ENCODE measurements at places on chromosomes 13 and 19.
A peak's percentile ranks its signal among the peaks of the same experiment; 100 is the strongest.

- DNase-seq = no peak
These were observed 1.0 kb downstream of the AXL start for GRCh38 chr19:41219924-41220567.

- no peak for DNase-seq
These were observed 1.1 kb upstream of the MRPL34 start for GRCh38 chr19:17304386-17305215.

DNA sequence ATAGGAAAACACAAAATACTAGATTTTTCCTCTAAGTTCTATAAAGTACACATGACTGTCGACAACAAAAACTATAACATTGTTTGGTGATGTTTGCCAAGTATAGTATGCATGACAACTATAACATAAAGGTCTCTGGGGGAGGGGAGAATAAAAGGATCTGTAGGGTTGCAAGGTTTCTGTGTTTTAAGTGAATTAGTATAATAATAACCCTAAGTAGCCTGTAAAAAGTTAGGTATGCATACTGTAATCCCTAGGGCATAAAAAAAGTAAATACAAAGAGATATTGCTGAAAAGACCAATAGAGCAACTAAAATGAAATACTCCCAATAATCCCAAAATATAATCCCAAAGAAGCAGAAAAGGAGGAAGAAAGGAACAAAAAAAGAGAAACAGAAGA, 14.6 kb downstream of the MYCBP2 start:
- no peak for DNase-seq

DNA sequence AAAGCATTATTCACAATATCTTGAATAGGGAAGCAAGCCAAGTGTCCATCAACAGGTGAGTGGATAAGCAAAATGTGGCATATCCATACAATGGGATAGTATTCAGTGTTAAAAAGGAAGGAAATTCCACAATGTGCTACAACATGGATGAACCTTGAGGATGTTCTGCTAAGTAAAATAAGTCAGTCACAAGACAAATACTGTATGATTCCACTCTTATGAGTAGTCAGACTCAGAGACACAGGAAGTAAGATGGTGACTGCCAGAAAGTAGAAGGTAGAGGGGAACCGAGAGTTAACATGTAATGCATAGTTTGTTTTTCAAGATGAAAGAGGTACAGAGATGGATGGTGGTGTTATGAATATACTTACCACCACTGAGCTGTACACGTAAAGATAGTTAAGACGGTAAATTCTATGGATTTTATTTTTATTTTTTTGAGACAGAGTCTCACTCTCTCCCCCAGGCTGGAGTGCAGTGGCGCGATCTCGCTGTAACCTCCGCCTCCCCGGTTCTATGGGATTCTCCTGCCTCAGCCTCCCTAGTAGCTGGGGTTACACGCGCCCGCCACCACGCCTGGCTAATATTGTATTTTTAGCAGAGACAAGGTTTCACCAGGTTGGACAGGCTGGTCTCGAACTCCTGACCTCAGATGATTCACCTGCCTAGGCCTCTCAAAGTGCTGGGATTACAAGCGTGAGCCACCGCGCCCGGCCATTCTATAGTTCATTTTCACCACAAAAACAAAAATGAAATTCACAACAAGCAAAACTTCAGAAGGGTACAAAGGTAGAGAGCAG, 1.0 kb upstream of the CHAMP1 start:
- DNase-seq = peak; percentile 18

DNA sequence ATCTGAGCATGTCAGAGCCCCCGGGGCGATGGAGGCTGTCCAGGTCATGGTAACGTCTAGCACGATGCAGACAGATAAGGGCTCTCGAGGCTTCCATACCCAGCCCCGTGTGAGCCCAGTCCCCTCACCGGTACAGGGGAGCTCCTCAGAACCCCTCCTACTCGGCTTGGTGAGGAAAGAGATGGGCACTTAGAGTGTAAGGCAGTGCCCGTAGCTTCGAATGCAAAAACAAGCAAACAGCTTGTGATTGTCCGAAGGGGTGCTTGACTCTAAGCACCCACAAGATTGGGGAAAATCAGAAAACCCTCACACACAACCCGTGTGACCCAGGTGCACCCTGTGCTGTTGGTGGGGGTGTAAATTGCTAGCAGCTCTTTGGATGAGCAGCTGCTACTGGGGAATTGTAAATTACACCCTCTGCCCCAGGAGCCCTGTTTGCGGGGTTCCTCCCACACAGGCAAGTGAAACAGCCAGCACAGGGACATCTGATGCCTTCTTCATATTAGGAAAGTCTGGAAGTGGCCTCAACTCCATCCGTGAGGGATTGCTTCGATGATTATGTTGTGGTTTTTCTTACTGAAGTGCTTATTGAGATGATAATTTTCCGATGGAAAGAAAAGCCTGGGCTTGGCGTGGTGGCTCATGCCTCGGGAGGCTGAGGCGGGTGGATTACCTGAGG, 918 bp upstream of the PSPN start:
- no peak for DNase-seq

DNA sequence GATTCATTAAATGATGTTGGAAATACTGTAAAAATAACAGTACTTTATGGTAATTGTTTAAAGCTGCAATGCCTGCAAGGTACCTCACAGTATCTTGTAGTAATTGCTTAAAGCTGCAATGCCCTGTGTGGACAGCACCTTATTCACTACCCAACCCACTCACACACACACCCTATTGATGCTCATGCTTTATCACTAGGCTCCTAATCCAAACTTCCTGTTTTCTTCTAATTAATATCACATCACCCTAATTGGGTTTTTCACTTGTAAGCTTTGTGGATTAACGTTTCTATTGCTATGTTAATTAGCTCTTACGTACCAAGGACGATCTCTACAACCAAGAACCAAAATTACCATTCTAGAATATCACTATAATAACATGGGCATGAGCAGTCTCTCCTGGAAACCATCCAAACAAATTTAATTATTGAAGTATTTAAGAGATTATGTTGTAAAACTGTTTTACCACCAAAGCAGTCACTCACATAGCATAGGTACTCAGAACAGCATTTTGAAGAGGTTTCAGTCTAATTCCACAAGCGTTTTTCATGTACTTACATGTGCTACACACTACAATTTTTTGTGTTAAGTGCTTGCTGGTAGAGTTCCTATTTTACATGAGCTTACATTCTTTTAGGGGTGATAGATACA, 303.8 kb downstream of the PCDH9 start:
- no peak for DNase-seq

GRCh38 chr13:79912403-79912802, 428.5 kb downstream of the SPRY2 start:
- no peak for DNase-seq

- no peak for DNase-seq
These were observed 26.2 kb downstream of the CELF5 start for GRCh38 chr19:3250675-3251074.

DNA sequence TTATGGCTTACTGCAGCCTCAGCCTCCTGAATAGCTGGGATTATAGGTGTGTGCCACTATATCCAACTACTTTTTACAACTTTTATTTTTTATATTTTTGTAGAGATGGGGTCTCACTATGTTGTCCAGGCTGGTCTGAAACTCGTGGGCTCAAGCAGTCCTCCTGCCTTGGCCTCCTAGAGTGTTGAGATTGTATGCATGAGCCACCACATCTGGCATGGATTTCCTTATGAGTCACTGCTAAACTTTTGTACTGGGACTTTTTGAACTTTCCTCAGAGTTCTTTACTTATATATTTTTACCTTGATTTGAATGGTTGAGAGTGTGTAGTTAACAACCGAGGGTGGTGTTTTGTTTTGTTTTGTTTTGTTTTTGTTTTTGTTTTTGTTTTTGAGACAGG, 33.4 kb downstream of the DNAJC3 start:
- no peak for DNase-seq

- DNase-seq = no peak
These were observed 53.2 kb downstream of the GPR12 start for GRCh38 chr13:26707122-26708006.

DNA sequence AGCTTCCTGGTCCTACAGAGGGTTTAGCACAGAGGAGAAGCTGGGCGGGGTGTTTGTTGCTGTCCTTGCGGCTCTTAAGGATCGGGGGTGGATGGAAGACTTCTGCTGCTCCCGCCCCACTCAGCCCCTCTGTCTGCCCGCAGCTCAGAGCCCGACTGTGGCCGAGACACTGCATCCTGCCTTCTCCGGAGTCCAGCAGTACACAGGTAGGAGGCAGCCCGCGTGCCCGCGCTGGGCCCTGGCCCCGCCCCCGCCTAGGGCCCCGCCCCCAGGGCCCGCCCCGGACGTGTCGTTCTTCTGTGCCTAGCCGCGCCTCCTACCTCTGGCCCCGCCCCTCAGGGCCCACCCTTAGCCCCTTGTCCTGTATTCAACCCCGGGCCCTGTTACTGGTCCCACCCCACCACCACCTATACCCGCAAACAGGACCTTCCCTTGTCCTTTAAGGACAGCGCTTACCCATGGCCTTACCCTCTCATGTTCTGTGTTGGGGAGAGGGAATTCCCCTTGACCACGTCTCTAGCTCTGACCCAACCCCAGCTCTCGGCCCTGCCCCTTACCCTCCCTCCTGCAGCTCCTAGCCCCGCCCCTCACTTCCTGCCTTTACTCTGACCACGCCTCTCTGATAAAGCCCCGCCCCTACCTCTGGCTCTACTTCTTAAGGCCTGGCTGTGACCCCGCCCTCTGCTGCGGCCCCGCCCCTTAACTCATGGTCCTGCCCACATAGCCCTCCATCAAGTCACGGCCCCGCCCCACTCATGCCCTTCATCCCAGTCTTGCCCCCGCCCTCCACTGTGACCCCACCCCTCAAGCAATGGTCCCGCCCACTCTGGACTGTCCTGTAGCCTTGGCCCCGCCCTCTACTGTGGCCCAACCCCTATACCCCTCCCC, 60.5 kb downstream of the CELF5 start:
- DNase-seq = peak; percentile 43

DNA sequence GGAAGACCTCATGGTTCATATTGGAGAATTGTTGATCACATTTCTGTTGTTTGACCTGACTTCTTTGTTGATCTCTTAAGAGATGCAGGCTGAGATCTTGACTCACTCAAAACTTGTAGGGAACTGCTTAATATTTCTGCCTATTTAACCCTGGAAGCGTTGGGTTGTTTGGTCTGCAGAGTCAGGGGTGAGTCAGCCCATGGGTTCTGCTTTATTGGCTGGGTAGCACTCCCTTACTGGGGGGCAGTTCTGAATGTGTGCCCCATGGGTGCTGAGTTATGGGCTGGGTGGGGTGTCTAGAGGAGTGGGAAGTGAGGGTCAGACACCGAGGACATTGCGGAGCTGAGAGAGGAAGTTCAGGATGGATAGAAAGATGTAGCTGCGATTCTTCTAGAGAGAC, 87.9 kb downstream of the LRCH1 start:
- no peak for DNase-seq

DNA sequence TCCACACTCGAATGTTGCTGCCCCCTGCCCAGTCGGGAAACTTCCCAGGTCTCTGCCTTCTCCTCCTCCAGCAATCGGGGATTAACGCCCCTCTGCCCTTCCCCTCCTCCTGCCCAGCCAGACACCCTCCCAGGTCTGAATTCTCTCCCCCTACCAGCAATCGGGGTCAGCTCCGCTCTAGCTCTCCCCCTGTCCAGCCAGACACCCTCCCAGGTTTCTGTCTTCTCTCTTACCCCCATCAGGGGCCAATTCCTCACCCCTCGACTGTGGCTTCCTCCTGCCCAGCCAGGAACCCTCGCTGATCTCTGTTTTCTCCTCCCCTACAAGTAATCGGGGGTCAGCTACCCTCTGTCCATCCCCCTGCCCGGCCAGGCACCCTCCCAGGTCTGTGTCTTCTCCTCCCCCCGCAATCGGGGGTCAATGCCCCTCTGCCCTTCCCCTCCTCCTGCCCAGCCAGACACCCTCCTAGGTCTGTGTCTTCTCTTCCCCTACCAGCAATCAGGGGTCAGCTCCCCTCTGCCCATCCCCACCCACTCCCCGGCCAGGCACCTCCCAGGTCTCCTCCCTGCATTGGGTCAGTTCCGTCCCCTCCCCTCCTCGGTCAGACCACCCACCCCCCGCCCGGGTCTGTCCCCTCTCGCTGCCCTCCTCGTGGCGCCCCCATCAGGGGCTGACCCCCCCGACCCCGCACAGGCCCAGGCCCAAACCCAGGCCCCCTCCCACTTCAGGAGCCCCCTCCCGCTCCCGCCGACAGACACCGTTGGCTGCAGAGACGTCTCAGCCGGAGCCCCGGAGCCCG, 668 bp downstream of the ZFR2 start:
- DNase-seq = no peak

- no peak for DNase-seq
These were observed 149.9 kb upstream of the HTR2A start for GRCh38 chr13:47046706-47047105.

DNA sequence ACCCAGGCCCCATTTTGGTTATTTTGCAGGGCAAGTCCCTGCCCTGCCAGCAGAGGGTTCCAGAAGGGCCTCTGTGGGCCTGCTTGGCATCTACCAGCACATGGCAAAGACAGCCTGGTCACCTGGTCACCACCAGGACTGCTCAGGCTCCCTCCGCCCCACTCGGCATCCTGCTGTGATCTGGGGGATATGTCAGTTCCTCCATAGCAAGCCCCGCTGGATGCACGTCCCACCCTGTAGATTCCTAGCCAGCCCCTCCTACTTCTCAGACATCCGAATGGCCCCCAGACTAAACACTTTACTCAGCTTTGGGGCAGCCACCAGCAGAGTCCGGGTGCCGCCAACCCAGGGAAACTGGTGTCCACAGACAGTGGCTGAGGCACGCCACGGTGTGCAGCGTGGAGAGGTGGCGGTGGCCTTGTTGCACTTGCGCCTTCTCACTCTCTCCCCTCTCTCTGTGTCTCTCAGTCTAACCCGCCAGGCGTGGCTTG, 31.8 kb upstream of the USE1 start:
- peak; percentile 4 for DNase-seq

DNA sequence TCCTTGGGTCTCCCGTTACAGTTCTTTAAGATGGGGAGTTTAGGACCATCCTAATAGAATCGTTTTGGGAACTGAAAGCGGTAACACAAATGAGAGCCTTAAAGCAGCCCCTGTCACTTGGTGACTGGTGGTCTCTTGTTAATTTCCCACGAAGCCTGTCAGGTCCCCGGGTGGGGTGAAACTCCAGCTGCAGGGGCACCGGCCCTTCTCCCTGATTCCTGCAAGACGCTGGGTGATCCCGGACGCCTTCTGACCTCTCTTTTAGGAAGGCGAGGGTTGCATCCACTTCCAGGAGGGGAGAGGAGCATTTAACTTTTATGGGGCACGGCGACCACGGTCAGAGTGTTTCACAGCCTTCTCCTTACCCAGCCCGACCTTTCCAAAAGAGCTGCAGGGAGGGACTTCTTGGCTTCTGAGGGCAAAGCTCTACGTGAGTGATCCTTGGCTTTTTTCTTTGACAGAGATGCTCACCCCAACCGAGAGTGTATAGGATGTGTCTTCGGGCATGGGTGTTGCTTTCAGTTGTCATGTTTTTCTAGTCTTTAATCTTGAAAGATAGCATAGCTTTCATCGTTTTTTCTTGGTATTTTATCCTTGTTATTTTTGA, 688 bp downstream of the ZNF225 start:
- DNase-seq = no peak

GRCh38 chr19:58367698-58368454, 5.3 kb upstream of the ZNF497 start:
- no peak for DNase-seq

GRCh38 chr19:8703223-8703622, 4.6 kb upstream of the ACTL9 start:
- no peak for DNase-seq
